ENCODE measurements at places on chromosomes 16 and 17. TPM values are rescaled to one million over a fixed set of nuclear protein-coding genes. Genes with fewer than 3 reads are reported as not detected.

The XAF1 gene
- 72.3 TPM for total RNA-seq

- DNase-seq = no peak
These were observed 89.3 kb downstream of the SDR42E1 start for GRCh38 chr16:81921843-81922584.

The HOXB3 gene
- total RNA-seq = 1.6 TPM

- DNase-seq = no peak
These were observed 15.7 kb downstream of the FOXJ1 start for GRCh38 chr17:76125391-76125675.

The RAC3 gene
- 13.5 TPM for total RNA-seq

- no peak for DNase-seq
These were observed 12.6 kb upstream of the ARL5C start for GRCh38 chr17:39178536-39178935.

The TMUB2 gene
- 50.4 TPM for total RNA-seq

GRCh38 chr17:58328195-58329034 is at the start of gene TSPOAP1:
Gene TSPOAP1 (minus strand): TSS chr17:58328795. CDS start chr17:58327920, 875 bp downstream.
- DNase-seq = peak; percentile 74

The TBC1D16 gene
- 5.2 TPM for total RNA-seq

DNA sequence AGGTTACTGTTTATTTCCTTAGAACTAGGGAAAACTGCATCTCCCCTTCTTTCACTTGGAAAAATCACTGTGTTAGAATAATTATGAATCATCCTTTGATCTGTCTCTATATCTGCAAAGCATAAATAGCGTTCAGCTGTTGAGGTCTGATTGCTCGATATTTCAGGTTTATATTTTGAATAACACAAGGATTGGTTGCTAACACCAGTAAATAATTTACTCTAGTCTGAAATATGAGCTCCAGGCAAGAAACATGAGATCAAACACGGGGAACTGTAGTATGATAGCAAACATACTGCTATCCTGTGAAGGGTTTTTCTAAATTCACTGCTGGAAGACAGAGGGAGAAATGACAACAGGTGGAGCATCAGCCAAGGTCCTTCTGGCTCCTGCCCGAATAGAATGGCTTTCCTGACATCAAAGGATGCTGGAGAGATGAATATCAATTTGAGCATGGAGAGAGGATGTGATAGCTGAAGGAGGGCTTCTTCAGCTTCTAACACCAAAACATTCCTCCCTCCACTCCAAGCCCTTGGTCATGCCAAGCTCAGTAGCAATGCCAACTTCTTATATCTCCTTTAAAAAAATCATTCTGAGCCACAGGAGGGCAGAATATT is 450.3 kb downstream of the SHISA9 start:
- no peak for DNase-seq

The CD300LF gene
- total RNA-seq = not detected

The PHOSPHO1 gene
- not detected for total RNA-seq

The CACNG4 gene
- total RNA-seq = not detected

GRCh38 chr17:33927732-33928133 is 327.4 kb upstream of the CCL2 start:
- DNase-seq = no peak

- DNase-seq = no peak
These were observed 240.0 kb downstream of the NTN1 start for GRCh38 chr17:9261081-9262012.

GRCh38 chr16:88902744-88903143 is 36.3 kb upstream of the PABPN1L start:
- no peak for DNase-seq

GRCh38 chr16:23395732-23396131 is 57.3 kb downstream of the COG7 start:
- no peak for DNase-seq

- no peak for DNase-seq
These were observed 270.7 kb upstream of the SOX9 start for GRCh38 chr17:71849783-71850768.

GRCh38 chr17:66165537-66166123 is 26.3 kb downstream of the CEP112 start:
- DNase-seq = no peak

The SEC14L1 gene
- total RNA-seq = 53.4 TPM

The CES3 gene
- 0.73 TPM for total RNA-seq

The ZNF469 gene
- total RNA-seq = 0.07 TPM

The ZFP3 gene
- 0.73 TPM for total RNA-seq

DNA sequence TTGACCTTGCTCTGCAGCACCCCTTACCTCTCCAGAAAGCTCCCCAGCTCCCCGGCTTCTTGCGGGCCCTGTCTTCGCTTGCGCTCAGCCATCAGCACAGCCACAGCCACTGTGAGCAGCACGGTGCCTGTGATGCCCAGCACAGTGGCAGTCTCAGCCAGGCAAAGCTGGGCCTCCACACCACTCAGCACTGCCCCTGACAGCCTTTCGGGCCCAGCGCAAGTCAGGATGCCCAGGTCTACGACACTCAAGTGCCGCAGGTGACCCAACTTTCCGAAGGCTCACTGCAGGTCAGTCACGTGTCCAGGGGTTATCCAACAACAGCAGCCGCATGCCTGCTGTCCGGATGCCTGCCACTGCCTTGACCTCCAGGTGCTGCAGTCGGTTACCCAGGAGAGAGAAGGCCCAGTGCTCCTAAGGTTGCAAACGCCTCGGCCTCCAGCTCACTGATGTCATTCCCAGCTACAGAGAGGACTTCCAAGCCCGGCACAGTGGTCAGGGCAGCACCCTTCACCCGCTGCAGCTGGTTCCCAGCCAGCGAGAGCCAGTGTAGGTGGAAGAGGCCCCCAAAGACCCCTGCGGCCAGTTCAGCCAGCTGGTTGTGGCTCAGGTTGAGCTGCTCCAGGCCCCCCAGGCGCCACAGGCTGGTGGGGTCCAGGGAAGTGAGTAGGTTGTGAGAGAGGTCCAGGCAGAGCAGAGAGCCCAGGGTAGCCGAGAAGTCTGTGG is 8.9 kb upstream of the TMEM101 start:
- no peak for DNase-seq

DNA sequence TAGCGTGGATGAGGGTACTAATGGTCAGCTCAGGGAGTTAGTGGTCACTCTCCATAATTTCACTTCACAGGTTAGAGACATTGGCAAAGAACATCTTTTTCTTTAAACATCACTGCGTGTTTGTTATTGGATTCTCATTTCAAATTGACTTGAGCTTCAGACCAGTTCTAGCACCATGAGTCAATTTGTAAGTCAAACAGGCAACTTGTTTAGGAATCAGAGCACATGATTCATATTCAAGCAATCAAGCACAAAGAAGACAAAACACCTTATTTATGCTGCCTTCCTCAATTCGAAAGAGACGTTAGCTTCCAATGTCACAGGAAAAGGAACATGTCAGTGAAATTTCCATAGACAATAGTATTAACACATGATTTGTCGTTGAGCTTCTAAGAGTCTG is 62.3 kb downstream of the HS3ST3A1 start:
- no peak for DNase-seq

The TMEM220 gene
- 1.7 TPM for total RNA-seq

DNA sequence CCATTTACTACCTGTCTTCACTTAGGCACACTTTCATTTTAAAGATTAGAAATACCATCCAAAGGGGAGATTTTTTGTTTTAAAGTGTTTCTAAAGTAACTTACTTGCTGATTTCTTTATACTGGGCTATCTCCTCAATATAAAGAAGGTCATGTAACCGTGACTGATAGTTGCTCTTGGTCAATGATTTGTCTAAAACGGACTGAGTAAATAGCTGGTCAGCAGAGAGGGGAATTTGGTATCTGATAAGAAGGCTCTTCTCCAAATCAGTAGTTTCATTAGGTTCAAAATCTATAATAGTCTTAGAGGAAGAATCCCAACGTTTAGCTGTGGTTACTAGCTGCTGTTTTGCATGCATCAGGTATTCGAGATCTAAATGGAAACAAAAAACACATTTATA is 66.4 kb downstream of the HELZ start:
- DNase-seq = no peak

DNA sequence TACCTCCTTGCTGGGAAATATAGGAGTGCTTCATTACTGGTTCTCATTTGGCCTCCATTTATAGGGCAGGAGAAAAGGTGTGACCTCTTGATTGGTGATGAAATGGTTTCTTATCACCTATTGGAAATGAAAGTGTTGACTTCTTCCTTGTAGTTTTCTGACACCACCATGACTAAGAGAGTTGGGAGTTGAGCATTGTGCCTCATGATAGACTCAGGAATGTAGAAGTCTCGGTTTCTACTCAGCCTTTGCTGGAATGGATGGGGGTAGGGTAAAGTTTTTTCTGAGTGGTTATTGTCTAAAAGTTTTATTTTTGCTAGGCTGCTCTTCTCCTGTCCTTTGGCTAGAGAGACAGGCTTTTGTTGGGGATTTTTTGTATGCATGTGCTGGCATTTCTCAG is 117.4 kb downstream of the PHKB start:
- DNase-seq = no peak

The C16orf92 gene
- not detected for total RNA-seq

- DNase-seq = peak; percentile 53
These were observed 32.4 kb downstream of the DCAKD start for GRCh38 chr17:45018848-45019711.
